ENCODE measurements at places on chromosomes 3 and 15.

DNA sequence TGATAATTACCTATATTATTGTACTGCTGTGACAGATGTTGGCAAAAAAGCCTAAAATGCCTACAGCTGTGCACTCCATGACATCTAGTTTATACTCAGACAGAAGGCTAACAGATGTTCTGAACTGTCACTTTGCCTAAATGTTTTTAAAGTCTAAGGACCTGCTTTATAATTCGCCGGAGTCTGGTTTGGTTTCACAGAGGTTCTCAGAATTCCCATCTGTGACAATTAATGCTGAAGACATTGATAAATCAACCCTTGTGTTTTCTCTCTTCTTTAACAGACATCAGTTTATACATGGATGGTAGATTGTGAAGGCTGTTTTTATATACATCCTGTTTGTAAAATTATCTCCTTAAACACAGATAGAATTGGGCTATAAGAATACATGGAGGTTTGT lies 19.8 kb upstream of the SOX2 start:
- DNase-seq, result no peak

DNA sequence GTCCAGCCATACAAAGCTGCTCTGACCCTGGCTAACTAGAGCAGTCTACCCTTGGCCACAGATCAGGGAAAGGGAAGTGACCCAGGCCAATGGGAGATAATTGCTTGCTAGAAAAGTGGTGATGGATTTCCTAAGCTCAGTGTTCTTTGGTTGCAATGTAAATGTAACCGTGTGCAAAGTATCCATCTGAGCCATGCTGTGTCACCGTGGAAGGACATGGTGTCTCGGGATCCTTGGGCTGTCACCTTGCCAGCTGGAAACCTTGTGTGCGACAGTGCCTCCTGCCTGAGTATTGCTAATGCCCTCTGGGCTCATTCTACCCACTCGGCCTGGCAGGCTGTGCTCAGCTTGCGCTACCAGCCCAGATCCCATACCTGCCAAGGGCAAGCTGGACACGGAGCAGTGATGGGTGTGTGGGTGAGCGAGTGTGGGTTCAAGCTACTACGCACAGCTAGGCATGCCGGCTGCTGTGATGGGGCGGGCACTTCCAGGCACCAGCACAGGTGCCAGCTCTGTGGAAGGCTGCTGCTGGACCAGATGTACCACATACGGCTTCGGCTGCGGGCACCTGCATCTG lies 10.7 kb upstream of the SIAH2 start:
- no peak for DNase-seq

- DNase-seq, result no peak
Measured at GRCh38 chr15:81336568-81336967, 12.6 kb upstream of the STARD5 start.

DNA sequence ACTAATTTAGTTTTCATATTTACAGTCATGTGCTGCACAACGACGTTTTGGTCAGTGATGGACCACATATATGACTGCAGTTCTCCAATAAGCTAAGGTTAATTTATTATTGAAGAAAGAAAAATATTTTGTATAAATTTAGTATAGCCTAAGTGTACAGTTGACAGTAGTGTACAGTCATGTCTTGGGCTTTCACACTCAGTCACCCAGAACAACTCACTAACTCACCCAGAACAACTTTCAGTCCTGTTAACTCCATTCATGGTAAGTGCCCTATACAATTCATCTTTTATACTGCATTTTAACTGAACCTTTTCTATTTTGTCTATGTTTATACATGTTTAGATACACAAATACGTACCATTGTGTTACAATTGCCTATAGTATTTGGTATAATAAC lies 3.8 kb upstream of the GABRR3 start:
- DNase-seq, result no peak

DNA sequence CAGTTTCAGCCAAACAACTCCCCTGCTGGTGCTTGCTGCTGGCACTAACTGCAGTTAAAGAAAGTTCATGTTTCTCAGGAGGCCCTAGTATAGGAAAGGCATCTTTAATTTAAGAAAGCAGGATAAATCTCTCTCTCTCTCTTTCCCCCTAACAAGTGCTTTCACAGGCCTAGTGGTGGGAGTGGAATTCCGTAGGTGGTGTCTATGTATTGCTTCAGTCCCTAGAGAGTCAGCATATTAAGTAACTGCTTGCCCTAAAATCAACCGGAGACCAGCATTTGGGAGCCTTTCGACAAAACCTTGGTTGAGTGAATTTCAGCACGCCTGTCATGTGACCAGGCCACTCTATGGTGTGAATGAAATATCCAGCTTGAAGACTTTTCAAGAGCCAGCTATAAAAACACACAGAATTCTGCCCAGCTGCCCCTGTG lies 169.2 kb upstream of the TGFBR2 start:
- no peak for DNase-seq

GRCh38 chr15:64503640-64504039 lies 43.3 kb downstream of the ZNF609 start:
- no peak for DNase-seq

DNA sequence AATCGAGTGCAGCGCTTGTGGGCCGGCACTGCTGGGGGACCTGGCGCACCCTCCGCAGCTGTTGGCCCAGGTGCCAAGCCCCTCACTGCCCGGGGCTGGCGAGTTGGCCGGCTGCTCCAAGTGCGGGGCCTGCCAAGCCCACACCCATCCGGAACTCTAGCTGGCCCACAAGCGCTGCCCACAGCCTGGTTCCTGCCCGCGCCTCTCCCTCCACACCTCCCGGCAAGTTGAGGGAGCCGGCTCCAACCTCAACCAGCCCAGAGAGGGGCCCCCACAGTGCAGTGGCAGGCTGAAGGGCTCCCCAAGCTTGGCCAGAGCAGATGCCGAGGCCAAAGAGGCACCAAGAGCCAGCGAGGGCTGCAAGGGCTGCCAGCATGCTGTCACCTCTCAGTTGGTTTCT lies 73.4 kb downstream of the PLXNA1 start:
- no peak for DNase-seq

GRCh38 chr15:38049891-38050290 lies 115.5 kb downstream of the TMCO5A start:
- DNase-seq, result no peak

DNA sequence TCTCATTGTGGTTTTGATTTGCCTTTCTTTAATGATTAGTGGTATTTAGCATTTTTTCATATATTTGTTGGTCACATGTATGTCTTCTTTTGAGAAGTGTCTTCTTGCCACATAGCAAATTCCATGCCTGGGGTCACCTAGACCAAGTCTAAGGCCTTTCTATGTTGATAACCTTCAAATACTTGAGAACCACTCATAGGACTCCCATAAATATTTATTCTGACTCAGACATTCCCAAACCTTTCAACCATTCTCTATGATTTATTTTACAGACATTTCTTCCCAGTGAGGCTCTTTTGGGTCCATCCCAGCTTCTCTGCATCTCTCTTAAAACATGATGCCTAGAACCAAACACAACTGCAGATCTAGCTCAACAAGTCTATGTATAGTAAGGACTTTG lies 69.2 kb downstream of the ATP8B4 start:
- DNase-seq, result no peak

GRCh38 chr3:172043233-172043632 lies 3.9 kb downstream of the FNDC3B start:
- DNase-seq, result no peak

GRCh38 chr3:186653984-186654383 lies 11.8 kb upstream of the HRG start:
- no peak for DNase-seq

DNA sequence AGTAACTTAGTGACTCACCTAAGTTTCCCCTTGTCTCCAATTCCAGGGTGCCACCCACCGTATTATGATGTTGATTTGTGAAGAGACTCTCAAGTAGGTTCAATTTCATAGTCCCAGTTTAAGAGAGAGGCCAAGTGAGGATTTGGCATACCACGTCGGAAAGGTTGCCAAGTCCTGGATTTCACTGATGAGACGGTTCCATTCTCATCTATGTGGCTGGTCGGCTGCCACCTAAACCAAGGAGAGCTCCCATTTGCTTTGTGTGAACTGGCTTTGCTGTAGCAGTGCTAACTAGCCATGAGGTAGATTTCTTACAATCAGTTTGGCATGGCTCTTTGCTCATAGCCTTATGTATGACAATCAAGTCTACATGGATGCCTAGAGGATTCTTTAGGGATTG lies 653.6 kb downstream of the NLGN1 start:
- DNase-seq, result no peak

- DNase-seq, result no peak
Measured at GRCh38 chr3:132709761-132710160, 12.4 kb downstream of the NPHP3 start.

DNA sequence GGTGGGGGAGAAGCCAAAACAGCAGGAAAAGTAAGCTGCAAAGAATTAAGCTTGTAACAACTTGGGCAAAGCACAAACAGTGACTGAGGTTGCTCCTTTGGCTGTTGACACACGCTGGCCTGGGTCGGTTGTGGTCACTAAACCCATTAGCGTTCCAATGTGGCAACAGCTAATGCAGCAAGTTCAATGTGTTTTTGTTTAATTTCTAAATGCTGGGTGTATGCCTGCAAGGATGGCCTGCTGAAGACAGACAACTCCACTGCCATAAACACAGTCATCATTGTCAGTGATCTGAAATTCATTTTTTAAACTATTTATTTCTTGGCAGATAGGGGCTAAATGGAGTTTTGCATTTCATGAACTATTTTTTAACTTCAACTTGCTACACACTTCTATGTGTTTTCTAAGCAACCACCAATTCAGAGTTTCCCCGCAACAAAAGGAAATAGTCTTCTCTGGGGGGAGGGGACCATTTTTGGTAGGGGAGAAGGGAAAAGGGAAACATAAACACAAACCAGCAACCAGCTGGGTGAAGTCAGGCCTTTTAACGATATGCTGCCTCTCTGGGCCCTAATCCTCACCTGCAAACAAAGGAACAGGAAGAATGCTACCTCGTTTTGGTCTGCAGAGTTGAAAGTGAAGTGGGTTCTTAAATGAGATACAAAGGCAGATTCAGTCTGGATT lies 34.8 kb upstream of the WNT5A start:
- DNase-seq, result no peak

GRCh38 chr3:113249111-113249510 lies 37.8 kb downstream of the BOC start:
- no peak for DNase-seq

DNA sequence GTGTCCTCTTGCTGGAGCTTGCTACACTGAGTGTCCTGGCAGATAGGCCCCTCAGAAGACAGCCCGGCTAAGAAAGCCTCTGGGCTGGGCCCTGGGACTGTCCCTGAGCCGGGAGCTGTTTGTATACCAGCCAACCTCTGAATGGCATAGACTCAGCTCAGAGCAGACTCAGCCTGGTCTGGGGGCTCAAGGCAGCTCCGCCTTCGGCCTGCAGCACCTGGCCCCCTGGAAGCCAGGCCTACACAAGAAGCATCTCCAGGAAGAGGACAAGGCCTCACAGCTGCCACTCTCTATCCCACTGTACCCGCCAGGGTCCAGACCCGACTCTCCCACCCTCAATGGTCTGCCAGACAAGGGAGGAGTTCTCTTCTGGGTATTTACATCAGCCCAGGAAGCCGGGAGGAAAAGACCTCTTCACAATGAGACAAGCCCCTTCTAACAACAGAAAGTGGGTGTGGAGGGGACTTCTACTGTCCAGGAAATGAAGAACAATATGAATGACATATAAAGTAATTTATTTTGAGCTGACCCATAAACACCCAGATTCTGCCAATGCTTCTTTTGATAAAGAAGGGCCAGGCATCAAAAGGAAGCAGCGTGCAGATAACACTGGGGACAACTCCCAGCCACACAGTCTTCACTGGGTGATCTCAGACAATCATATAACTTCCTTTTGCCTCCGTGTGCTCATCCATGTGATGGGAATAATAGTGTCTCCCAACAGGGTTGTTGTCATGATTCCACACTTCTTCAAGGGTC lies 110.2 kb downstream of the TPRA1 start:
- DNase-seq, result no peak

GRCh38 chr15:80906159-80906766 lies 83.4 kb downstream of the MESD start:
- DNase-seq, result no peak

- DNase-seq, result no peak
Measured at GRCh38 chr3:141412087-141412935, 44.0 kb downstream of the ZBTB38 start.

- DNase-seq, result no peak
Measured at GRCh38 chr3:61796088-61796680, 234.8 kb downstream of the PTPRG start.

DNA sequence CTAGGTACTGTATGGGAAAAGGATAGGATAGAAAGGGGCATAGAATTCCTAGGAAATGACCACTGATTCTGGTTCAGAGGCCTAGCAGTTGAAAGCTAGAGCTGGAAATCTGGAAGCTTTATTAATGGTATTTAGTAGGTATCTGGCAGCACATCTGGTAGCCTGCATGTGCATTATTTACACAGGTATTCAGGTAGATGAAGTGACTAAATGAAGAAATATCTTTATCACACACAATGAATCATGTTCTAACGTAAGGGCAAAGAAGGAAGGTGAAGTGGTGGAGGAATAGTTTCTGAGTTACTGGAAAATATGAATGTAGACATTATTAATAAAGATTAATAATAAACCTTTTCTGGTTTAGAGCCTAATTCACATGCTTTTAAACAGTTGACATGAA lies 119.9 kb downstream of the MBNL1 start:
- no peak for DNase-seq

GRCh38 chr3:183252973-183253527 lies at the start of gene B3GNT5:
Gene B3GNT5 (plus strand): TSS chr3:183253253. CDS start chr3:183269799, 16,546 bp downstream.
- no peak for DNase-seq

- DNase-seq, result no peak
Measured at GRCh38 chr3:187983484-187984124, 170.4 kb upstream of the LPP start.

- DNase-seq, result no peak
Measured at GRCh38 chr15:83012636-83013035, 1.2 kb upstream of the C15orf40 start.

All from stimulated activated CD4-positive, alpha-beta T cell treated with anti-CD3 and anti-CD28 coated beads, TNF-alpha, amount 100 ng/mL, for 1 hour (primary cell).